NCI-H1105 treated with DMSO at 0.1 percent for 48 hours (cell line): ENCODE measurements at places on chromosomes 2 and 18.

DNA sequence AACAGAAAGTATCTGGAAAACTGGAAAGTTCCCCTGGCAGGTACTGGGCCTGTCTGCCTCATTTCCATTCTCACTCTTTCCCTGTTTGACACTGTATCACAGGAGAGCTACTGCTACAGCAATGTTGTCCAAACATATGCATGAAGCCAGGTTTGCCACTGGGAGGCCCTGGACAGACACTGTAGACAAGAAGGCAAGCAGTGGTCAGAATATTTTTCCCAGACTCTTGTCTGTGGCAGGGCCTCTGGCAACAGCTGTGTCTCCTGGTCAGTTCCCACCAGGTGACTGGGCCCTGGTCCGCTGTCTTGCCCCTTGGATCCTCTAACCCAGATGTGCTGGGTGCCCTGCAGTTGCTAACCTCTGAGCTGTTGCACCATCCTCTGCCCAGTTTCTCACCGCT lies 178.9 kb upstream of the FANCL start:
- no peak for DNase-seq

DNA sequence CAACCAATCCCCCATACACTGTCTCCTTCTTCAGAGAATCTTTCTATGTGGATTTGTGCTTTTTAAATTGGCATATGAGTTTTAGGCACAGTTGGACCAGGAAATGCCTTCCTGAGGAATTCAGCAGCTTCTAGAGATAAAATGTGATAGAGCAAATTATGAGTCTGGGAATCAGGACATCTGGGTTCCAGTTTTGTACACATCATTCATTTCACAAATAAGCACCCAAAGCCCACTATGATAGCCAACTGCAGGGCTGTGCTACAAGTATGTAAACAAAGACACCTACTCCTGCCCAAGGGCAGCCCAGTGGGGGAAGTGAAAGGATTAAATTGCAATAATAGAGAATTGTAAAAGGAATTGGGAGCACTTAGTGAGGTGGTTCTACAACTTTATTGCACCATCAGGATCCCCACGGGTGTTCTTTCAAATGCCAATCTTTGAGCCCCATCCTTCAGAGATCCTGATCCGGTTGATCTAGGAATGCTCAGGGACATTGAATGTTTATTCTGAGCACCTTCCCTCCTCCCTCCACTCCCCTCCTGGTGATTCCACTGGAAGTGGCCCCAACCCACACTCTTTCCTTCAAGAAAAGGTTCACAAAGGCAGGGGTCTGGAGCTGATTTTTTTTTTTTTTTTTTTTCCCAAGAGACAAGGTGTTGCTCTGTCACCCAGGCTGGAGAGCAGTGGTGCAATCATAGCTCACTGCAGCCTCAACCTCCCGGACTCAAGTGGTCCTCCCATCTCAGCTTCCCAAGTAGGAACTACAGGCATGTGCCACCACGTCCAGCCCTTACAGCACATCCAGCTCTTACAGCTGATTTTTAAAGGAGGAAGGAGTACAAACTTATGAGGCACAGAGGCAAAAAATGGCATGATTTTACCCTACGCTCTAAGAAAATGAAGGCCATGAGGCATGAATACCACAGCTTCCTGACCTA lies 11.1 kb upstream of the KCMF1 start:
- DNase-seq, result peak; percentile 13

DNA sequence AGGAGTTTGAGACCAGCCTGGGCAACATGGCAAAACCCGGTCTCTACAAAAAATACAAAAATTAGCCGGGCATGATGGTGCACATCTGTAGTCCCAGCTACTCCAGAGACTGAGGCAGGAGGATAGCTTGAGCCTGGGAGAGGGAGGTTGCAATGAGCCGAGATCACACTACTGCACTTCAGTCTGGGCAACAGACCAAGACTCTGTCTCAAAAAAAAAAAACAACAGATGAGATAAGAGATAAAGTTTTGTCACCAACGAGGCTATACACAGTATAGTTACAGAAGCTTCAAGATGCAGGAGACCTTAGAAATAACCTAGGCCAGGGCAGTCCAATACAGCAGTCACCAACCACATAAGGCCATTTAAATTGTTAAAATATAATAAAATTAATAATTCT lies 9.4 kb downstream of the FAM124B start:
- DNase-seq, result no peak

GRCh38 chr2:226558418-226558817 lies 241.2 kb downstream of the IRS1 start:
- no peak for DNase-seq

GRCh38 chr2:16911746-16912145 lies 246.1 kb upstream of the CYRIA start:
- no peak for DNase-seq

DNA sequence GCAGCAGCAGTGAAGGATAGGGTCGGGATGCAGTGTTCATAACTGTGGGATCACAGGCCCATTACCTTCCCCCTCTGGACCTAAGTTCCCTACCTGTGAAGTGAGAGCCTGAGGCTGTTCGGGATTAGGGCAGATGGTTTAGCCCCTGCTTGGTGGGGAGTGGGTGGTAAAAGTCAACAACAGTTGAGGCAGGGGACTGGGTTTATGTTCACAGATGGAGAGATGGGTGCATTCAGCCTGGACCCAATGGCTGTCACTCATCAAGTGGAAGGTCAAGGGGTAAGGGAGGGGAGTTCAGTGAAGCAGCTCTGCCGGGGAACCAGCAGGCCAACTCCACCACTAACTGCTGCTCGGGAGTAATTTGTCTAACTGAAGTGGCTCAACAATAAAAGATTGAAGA lies 180.4 kb downstream of the FAM210A start:
- DNase-seq, result no peak

DNA sequence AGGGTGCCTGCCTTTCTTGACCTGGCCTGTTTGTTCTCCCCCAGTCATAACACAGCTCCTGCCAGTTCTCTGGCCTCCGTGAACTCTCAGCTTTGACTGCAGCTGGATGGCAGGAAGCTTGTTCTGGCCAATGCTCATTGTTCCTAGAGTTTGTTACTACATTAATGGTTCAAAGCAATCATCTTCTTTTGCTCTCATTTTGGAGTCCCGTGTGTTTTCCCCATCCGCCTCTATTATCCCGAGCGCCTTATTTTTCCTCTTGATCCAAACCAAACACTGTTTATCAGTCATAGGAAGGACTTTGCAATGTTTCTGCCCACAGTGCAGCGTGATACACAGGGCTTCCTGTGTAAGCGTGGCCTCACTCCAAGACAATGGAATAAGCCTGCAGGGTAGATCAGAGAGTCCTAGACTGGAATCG lies 184.3 kb upstream of the APCDD1 start:
- no peak for DNase-seq

GRCh38 chr2:56185582-56186046 lies 1.8 kb downstream of the CCDC85A start:
- peak; percentile 24 for DNase-seq

GRCh38 chr2:59658906-59659635 lies 894.4 kb downstream of the BCL11A start:
- DNase-seq, result peak; percentile 23

DNA sequence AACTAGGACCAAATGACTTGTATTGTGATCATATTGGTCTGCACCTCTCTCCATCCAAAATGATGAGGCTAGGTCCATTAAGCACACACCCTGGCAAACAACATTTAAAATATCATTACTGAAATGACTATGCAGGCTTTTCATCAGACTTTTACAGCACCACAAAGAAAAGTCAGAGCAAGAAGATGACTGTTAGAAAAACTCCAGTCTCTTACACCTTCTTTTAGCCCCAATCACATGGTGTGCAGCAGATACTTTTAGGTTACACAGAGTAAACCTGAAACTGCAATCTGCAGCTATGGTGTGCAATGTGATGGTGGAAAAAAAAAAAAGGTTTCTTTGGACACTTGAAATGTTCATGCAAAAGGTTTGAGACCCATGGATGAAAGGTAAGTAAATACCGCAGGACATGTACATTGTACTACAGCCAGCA lies 5.4 kb upstream of the POLI start:
- DNase-seq, result no peak

GRCh38 chr2:239255218-239255617 lies 145.6 kb downstream of the HDAC4 start:
- no peak for DNase-seq

DNA sequence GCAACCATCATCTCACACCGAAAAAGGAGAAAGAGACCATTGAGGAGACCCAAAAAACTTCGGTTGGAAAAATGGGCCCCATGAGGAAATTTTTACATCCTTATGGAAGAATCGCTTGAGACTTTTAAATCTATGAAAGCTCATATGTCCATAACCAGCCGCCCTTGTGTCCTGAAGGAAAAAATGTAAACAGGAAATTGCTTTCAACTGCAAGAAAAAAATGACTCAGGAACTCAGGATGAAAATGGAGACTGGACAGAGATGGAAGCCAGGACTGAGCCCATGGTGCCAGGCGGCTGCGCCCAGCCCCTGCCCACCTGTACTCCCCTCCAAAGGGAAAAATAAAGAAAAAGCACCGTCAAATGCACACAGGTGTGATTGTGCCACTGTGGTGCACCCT lies 81.5 kb upstream of the SLC66A3 start:
- DNase-seq, result no peak

- no peak for DNase-seq
Observed at GRCh38 chr2:129733579-129733978, 245.9 kb upstream of the RAB6C start.

- peak; percentile 41 for DNase-seq
Observed at GRCh38 chr2:177553176-177553884, 160.8 kb downstream of the AGPS start.

- no peak for DNase-seq
Observed at GRCh38 chr18:7572822-7573221, 5.7 kb downstream of the PTPRM start.

- no peak for DNase-seq
Observed at GRCh38 chr2:168222088-168222487, 25.3 kb downstream of the STK39 start.

DNA sequence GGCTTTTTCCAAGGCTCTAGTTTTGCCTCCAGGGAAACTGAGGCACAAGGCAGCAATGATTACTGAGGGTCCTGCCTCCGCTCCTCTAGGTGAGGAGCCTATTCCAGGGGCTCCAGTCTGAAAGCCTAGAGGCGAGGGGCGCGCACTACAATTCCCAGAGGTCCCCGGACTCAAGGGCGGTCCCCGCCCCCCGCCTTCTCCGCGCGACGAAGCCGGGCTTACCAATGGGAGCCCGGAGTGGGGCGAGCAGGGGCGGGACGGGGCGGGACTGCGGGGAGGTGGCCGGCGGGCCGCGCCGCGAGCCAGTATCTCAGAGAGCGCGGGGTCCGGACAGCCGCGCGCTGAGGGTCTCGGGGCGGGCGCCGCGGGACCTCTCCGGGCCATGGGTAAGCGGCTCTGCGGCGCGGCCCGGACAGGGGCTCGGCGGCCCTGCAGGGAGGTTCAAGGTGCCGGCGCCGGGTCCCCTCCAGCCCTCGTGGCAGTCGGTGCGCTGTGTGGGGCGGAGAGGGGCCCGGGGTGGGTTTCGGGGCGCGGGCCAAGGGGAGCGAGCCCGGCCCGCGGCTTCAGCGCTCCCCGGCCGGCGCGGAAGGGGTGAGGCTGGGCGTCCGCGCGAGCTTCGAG lies at the start of gene ARID5A:
ARID5A (plus strand) TSS at position 308 of the 621 bp plus-strand sequence; CDS start at position 383, 75 bp downstream.
- DNase-seq, result peak; percentile 71

DNA sequence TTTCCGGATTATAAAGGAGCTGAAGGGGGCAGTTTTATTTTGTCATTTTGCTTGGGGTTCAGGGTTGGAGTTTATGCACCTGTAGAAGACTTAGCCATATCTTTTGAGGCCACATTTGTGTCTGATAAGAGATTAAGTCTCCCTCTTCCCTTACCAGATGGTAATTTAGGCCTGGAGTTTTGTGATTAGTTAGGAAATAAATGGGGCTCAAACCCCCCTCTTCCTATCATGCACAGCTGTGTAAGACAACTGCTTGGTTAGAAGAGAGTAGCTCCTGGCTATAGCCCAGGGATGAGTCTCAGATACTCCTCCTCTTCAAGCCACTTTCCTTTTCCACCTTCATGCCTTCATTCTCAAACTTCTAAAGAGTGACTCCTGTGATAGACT lies 802 bp upstream of the SAP130 start:
- no peak for DNase-seq

DNA sequence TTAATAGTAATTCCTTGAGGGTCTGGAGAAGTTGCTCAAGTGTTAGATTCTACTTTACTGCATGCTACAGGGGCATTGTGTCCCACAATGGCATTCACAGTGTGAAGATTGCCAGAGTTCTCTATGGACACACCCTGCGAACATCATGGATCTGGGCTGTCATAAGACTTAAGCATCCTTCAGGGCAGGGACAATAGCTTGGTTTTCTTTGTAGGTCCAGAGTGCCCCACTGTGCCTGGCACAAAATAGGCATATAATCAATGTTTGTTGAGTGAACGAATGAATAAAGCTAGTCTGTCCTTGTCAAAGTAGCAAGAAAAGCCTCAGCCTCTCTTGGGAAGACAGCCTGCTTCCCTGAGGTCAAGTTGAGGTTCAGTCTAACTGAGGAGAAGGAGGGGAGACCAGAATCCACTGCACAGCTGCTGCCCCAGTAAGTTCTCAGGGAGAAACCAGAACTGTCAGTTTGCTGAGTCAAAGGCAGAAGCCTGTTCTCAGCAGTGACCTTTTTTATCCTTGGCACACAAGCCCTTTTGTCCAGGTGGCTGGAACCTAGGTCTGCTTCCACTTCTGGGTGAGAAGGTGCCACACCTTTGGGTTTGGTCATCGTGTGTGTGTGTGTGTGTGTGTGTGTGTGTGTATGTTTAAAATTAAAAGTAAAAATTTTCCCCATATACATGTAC lies 15.0 kb downstream of the INPP4A start:
- no peak for DNase-seq
